ENCODE measurements at places on chromosomes 1 and 21.

GRCh38 chr1:166874464-166874863 is 1.6 kb downstream of the TADA1 start:
- DNase-seq = no peak

DNA sequence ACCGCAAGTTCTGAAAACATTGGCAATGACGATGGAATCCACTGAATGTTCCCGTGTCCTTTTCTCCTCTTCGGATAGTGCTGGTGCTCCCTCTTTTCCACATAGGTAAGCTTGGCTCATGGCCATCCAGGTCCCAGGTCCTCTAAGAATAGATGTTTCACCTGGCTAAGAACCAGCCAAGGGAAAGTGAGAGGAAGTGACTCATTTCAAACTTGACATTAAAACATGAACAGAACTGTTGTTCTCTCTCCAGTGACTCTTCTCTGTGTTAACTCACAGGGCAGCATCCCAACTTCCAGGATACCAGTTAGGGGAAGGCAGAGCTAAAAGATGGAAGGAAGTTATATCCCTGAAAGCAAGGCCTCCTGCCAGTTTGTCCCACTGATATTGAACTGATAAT is 493.8 kb upstream of the CHRM3 start:
- DNase-seq = no peak

DNA sequence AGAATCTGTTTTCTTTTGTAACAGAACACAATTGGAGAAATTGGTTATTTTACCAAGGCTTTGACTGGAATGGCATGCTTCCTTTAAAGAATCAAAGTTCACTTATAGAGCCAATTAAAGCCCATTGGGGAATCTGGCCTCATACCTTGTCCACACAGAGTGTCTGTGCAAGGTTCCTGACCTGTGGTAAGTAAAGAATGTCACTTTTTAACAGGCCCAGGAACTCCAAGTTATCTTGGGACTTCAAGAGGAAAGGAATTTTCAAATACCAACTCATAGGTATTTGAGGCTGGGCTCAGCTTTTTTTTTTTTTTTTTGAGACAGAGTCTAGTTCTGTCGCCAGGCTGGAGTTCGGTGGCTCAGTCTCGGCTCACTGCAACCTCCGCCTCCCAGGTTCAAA is 2.3 kb upstream of the CATSPERE start:
- no peak for DNase-seq

DNA sequence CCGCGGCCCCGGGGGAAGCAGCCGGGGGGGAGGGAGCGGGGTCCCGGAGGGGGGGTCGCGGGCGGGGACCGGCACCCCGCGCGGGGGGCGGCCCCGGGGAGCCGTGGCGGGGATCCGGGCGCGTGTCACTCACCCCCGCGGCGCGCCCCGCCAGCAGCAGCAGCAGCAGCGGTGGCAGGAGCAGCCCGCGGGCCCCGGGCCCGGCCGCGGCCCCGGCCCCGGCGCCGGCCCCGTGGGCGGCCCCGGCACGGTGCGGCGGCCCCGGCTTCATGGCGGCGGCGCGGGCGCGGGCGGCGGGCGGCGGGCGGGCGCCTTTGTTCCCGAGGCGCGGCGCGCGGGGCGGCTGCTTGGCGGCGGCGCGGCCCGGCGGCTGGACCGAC is 252 bp downstream of the SDC3 start:
- no peak for DNase-seq

DNA sequence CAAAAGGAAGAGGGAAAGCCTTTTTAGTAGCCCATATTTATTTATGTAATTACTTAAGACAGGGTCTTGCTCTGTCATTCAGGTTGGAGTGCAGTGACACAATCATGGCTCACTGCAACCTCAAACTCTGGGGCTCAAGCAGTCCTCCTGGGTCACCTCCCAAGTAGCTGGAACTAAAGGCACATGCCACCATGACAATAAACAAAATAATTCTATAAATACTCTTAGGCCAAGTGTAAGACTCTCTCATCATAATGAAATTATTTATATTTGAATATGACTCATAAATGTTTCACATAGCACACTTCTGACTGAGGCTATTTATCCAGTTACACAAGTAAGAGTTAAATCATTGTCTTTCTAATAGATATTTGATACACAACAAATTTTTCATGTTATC is 314.7 kb downstream of the AMY1C start:
- peak; percentile 32 for DNase-seq

GRCh38 chr1:154760469-154760933 is 109.6 kb downstream of the KCNN3 start:
- no peak for DNase-seq

DNA sequence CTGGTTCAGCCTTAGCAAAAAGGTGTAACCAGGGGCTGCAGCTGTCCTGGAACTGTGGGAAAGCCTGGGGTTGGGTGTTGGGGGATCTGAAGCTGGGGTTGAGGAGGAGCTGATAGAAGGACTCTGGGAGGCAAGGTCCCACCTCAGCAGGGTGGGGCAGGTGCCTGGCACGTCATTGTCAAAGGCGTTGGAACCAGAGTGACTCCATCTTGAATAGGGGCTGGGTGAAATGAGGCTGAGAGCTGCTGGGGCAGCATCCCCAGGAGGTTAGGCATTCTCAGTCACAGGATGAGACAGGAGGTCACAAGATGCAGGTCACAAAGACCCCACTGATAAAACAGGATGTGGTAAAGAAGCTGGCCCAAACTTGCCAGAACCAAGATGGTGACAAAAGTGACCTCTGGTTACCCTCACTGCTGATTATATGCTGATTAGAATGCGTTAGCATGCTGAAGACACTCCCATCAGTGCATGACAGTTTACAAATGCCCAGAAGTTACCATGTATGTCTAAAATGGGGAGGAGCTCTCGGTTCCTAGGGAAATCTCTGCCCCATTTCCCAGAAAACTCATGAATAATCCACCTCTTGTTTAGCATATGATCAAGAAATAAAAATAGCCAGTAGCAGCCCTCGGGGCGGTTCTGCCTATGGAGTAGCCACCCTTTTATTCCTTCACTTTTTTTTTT is 85.4 kb downstream of the IER5 start:
- DNase-seq = no peak

DNA sequence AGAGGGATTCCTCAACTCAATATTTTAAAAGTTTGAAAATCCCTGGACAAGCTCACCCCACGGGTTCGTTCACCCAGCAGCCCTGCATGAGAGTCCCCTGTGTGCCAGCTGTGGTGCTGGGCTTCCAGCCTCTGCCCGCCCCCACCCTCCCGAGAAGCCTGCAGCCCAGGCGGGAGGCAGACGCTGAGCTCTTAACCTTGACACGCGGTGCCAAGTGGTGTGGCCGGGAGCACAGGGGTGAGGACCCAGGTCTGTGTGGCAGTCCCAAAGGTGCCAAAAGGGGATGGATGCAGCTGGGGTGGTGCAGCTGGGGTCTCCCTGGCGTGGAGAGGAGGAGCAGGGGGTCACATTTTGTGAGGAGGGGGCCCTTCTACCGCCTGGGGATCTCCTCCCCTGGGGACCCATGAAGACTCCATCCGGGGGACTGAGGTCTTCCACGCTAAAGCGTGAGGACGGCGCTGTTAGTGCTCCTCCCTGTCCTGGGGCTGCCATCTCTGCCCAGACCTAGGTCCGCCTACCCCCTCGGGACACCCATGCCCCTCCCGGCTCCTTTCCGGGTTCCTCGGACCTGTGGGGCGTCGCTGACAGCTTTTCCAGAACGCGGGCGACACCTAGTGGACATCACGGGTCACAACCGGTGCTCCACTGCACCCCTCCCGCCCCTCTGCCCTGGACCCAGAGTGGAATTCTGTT is 12.9 kb downstream of the PLA2G2F start:
- peak; percentile 76 for DNase-seq

DNA sequence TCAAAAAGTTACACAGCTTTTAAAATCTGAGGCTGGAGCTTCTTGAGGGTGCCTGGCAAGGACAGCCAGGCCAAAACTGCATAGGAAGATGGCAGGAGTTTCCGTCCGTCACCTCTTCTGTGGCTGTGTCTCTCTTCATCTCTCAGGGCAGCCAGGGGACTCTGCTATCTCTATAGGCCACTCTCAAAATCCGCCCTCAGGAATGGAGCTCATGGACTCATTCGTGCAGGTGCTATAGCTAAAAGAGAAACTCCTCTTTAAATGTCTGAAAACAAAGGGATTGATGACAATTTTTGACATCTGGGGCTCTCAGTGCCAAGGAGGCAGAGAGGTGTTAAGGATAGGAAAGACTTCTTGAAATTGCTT is 27.2 kb downstream of the OVAAL start:
- DNase-seq = no peak

DNA sequence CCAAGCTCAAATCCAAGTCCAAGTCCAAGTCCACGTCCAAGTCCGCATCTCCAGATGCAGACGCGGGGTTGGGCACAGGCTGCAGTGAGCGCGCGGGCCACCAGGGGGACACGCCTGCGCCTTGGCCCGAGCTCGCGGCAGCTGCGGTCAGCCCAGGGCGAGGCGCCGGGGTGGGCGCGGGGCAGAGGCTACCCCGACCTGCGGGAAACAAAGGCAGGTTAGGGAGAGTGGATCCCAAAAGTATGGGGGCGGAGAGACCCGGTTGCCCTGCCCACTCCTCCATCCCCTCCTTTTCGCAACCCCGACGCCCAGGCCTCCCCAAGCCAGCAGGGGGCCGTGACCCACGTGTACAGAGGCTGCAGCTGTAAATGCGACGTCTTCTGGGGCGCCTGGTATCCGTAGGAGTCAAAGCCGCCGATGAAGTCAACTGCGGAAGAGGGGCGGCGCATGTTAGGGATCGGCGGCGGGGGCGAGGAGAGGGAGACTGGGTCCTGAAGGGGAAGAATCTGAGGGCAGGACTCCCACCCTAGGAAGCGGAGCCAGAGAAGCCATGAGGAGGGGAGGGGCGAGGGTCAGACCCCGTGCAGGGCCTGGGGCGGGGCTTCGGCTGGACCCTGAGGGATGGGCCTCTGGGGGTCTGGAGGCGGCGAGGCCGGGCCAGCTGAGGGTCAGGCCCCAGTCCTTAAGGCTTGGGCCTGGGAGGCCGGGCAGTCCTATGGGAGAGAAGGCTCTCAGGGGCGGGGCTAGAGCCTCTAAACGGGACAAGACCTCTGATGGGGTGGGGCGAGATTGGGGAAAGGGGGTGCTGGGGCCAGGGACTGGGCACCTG is 58.0 kb downstream of the NKAIN1 start:
- peak; percentile 25 for DNase-seq

GRCh38 chr1:9900142-9901043 is 9.7 kb downstream of the CTNNBIP1 start:
- DNase-seq = no peak

DNA sequence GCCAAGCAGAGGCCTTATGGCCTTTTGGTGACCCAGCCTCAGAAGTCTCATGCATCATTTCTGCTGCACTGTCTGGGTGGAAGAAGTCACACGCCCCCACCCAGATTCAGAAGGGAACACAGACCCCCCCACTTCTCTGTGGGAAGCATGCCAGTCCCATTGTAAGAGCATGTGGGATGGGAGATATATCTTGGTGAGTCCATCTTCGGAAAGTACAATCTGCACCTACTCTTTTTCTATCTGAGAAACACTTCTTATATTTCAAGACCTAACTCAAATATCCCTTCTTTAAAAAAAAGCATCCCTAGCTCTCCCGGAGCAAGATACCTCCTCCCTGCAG is 159.6 kb upstream of the FGGY start:
- no peak for DNase-seq

GRCh38 chr1:221701570-221702186 is 40.2 kb downstream of the DUSP10 start:
- DNase-seq = no peak

GRCh38 chr21:41768437-41769042 is 1.7 kb upstream of the RIPK4 start:
- DNase-seq = peak; percentile 87

DNA sequence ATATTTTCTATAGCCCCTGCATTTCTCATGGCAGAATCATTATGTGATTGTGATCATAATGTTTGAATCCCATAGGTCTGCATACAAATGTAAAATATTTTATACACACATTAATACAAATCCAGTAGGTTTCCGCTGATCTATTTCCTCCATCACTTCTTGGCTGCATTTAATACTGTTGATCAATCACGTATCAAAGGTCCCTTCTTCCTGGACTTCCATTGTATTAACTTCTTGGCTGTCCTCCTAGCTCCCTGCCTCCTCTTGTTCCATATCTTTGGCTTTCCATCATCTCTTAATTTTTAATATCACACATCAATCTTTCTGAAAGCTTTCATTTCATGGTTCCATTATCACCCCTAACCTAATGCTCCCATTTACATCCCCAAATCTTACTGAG is 97.6 kb downstream of the PROX1 start:
- DNase-seq = no peak

GRCh38 chr1:150332651-150333290 is 11.4 kb downstream of the PRPF3 start:
- no peak for DNase-seq

- no peak for DNase-seq
Observed at GRCh38 chr1:209686322-209686721, 11.1 kb downstream of the G0S2 start.

DNA sequence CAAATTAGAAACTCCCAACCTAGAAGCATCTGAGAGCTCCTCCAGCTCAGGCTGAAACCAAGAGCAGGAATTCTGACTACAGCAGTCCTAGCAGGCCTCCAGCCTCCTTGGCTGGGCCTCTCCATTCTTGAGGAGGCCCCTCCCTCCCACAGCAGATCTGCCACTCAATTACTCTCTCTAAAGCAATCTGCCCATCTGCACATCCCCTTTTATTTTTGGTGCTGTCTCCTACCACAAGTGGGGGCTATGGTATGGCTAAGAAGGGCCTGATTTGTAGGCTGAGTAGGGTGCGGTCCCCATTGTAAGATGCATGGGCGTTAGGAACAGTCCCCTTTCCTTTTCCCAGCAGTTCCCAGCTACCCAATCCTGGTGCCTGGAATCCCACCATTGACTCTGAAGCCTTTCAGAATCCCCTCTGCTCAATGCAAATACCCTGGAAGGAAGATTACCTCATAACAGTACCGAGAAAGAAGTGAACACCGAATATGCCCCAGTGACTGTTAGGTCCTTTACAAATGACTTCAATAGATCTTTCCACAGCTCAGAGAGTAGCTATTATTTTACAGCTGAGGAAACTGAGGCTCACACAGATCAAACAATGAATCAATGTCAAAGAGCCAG is 11.6 kb upstream of the TTC39A start:
- DNase-seq = no peak

DNA sequence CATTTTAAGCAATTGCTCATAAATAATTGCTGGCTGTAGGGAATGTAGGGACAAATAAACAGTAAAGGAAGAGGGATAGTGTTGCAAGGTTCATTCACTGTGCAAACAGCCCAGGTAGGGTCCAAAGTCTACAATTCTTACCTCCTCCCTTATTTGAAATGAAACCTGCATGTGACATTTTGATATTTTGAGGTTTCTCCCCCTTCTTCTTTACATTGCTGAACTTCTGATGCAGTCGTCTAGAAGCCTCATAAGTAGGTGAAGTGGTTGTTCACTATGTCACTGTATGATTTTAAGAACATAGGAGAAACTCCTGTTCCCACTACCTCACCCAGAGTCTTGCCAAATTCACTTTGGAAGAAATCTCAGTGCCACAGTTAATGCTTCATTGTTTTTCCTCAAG is 16.1 kb downstream of the F5 start:
- no peak for DNase-seq

DNA sequence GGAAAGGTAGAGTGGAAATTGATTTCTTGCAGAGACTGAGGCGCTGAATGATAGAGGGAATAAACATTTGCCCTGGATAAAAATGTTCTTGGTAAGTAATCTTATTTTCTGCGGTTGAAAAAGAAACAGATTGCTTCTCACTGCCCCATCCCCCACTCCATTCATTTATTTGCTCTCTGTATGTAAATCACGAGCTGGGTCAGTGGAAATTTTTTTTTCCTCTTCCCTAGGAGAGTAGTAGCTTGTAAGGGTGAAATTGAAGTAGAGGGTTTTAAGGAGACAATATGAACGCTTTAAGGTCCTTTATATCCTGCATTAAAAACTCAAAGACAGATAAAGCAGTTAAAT is 1.4 kb upstream of the BRINP3 start:
- DNase-seq = no peak

GRCh38 chr1:56710646-56711045 is 65.5 kb downstream of the PRKAA2 start:
- DNase-seq = peak; percentile 88

Measured in fibroblast of skin of back (primary cell).